ENCODE measurements at places on chromosomes 6 and 20.

GRCh38 chr6:167759912-167760311 is 66.8 kb upstream of the AFDN start:
- no peak for DNase-seq

DNA sequence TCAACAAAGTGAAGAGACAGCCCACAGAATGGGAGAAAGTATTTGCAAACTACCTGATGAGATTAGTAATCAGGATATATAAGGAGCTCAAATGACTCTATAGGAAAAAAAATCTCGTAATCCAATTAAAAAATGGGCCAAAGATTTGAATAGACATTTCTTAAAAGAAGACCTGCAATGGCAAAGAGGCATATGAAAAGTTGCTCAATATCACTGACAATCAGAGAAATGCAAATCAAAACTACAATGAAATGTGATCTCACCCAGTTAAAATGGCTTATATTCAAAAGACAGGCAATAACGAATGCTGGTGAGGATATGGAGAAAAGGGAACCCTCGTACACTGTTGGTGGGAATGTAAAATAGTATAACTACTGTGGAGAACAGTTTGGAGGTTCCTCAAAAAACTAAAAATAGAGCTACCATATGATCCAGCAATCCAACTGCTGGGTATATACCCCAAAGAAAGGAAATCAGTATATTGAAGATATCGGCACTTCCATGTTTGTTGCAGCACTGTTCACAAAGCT is 65.0 kb downstream of the TOX2 start:
- no peak for DNase-seq

- no peak for DNase-seq
These were observed 33.9 kb upstream of the PIM1 start for GRCh38 chr6:37135835-37136694.

DNA sequence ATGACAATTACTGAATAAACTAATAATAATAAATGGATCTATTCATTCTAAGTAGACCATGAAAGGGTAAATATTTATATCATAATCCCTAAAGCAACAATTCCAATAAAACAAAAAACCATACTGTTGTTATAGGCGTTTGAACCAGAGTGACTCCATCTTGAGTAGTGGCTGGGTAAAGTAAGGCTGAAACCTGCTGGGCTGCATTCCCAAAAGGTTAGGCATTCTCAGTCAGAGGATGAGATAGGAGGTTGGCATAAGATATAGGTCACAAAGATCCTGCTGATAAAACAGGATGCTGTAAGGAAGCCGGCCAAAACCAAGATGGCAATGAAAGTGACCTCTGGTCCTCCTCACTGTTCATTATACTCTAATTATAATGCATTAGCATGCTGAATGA is 8.3 kb downstream of the OR2H1 start:
- DNase-seq, result no peak

- DNase-seq, result peak; percentile 16
These were observed at the start of gene PLEKHG1 for GRCh38 chr6:150599199-150600009. Gene PLEKHG1, plus strand, starts transcription at chr6:150599885. Its CDS starts 133,797 bp downstream, at chr6:150733682.

DNA sequence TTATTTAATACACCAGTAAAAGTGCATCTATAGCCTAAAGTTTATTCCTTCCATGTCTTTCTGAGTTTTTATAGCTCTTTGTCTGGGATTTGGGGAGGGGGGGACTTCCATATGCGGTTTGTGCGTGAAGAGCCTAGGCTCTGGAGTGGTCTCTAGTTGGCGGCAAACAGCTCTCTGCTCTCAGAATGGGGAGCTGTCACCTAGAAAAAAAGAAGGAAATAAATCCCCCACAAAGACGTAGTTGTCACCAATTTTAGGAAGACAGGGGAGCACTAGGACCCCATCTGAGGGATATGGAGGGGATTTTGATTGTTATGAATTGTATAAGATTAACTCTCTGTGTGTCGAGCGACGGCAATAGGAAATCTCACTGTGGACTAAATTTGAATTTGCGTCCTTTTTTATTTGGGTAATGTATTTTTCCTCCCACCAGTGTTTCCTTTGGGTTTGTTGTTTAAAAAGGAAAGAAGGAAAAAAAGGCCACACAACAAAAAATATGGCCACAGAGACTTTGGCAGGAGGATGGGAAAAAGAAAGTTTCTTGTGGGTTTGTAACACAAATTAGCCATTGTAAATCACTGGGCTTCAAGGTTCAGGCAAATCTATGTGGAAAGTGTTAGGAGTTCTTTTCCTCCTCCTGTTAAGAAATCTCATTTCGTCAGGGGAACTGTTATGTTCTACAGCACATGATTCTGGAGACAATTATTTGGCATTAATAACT is 7.4 kb downstream of the POU3F2 start:
- DNase-seq, result no peak

- no peak for DNase-seq
These were observed 20.7 kb upstream of the CGA start for GRCh38 chr6:87115402-87116135.

DNA sequence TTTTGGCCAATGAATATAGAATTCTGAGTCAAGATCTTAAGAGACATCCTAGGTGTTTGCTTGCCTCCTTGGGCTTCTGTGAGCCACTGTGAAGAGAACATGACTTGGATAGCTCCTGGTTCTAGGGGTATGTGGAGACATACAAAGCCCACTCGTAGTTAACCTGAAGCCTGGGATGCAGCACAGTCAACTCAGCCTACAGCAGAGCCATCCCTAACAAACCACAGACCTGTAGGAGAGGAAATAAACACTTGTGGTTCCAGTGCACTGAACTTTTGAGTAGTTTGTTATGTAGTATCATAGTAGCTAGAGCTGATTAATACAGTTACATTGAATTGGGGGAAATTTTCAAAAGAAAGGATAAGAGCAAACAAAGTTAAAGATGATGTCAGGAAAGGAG is 474.4 kb upstream of the HSF2 start:
- DNase-seq, result no peak

GRCh38 chr20:6673071-6673470 is 94.4 kb upstream of the BMP2 start:
- no peak for DNase-seq

DNA sequence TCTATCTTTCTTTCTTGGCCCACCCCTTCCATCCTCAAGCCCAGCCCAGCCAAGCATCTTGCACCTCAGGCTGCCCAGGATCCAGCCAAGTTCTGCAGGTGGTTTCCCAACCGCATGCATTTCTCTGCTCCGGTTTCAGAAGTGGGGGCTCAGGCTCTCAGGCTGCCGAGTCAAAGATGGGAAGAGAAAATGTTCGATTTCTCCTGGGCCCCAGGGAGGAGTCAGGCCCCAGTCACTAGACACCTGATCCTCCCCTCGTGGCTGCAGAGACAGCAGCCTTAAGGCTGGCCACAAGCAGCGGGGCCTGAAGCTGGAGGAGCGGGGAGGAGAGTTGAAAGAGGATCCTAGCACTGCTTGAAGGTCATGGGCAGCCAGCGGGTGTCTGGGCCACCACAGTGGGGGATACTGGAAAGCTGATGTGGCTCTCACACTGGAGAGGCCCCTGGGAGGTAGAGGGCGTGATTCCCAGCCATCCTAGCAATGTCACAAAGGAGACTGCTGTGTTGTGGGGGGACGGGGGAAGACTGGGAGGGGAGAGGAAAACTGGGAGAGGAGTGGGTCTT is 42.2 kb upstream of the ZFAND3 start:
- DNase-seq, result no peak

GRCh38 chr20:31603822-31604566 is 1.1 kb upstream of the ID1 start:
- DNase-seq, result peak; percentile 24

GRCh38 chr6:151068761-151069312 is 170.9 kb upstream of the AKAP12 start:
- no peak for DNase-seq

- DNase-seq, result no peak
These were observed 39.6 kb downstream of the JAG1 start for GRCh38 chr20:10634211-10634610.

DNA sequence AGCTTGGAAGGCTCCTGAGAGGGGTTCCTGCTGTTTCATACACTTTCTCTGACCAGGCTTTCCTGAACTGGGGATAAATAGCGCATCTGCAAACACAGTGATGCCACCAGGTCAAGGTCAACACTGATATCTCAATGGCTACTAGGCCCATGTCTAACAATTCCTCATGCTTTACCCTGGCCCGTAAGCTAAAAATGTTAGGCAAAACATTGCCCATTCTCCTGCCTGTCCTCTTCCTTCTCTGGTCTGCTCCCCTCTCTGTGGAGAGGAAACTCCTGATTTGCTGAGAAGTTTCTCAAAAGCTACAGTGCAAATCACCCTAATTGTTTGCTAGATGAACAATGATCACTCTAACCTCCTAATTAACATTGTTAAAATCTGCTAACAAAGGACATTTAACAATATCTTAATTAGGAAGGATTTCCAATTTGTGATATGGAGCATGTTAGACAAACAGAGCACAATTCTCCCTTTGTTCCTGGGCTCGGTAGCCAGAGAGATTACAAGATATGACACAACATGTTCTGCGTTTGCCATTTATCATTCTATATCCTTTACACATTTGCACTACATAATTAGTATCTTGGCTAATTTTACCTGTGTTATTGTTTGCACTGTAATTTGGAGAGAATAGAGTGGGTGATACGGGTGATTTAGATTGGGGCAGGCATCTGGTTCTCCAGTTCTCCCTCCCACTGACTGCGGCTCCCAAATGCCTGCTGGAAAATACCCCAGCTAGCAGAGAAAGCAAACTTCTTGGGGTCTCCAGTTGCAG is 266.8 kb downstream of the CD83 start:
- DNase-seq, result no peak

- no peak for DNase-seq
These were observed 47.1 kb upstream of the RNF8 start for GRCh38 chr6:37306624-37307222.

GRCh38 chr6:156701966-156702365 is 75.2 kb upstream of the ARID1B start:
- no peak for DNase-seq

Measured in stimulated activated CD4-positive, alpha-beta T cell treated with anti-CD3 and anti-CD28 coated beads, Interleukin-1b, Interleukin-23, amount 100 ng/mL, for 1 hour (primary cell).